ENCODE measurements at places on chromosomes 16 and 17. TPM values are rescaled to one million over a fixed set of nuclear protein-coding genes. Genes with fewer than 3 reads are reported as not detected.

Gene RAMP2
- 0.79 TPM for total RNA-seq

Gene KRT39
- total RNA-seq, result not detected

Gene LGALS9B
- total RNA-seq, result not detected

Gene ASB16
- total RNA-seq, result not detected

Gene PALB2
- 12.4 TPM for total RNA-seq

Gene EXOC3L1
- not detected for total RNA-seq

Gene CDH8
- not detected for total RNA-seq

Gene CD300LD
- not detected for total RNA-seq

Gene NPIPA5
- total RNA-seq, result 0.54 TPM

Gene USH1G
- 0.22 TPM for total RNA-seq

Gene MYLK3
- 0.11 TPM for total RNA-seq

Gene NRN1L
- total RNA-seq, result 0.79 TPM

Gene ABCC11
- under 0.01 TPM for total RNA-seq

Gene TCAP
- total RNA-seq, result 2.0 TPM

Gene LLGL2
- total RNA-seq, result 18.0 TPM

Gene TPPP3
- 0.87 TPM for total RNA-seq

Gene KRTAP9-4
- total RNA-seq, result not detected

Gene KCNJ2
- total RNA-seq, result 3.4 TPM

Gene GLP2R
- total RNA-seq, result not detected

Gene HIGD1B
- not detected for total RNA-seq

Gene CHST6
- 0.79 TPM for total RNA-seq
